Caco-2 (cell line): ENCODE measurements at places on chromosomes 6 and 20. TPM values are rescaled to one million over a fixed set of nuclear protein-coding genes. Genes with fewer than 3 reads are reported as not detected.

The AGER gene
- 8.3 and 10.3 TPM in 2 replicates for total RNA-seq

The MEP1A gene
- total RNA-seq: 8.1 and 12.0 TPM in 2 replicates

- peak; percentile 81 for DNase-seq
These were observed 64.5 kb downstream of the ATP9A start for GRCh38 chr20:51703400-51704287.

GRCh38 chr6:81997090-81997926 is 244.8 kb upstream of the TENT5A start:
- DNase-seq: no peak

The SYTL3 gene
- 0.86 and 1.1 TPM in 2 replicates for total RNA-seq

- no peak for DNase-seq
These were observed 242.7 kb downstream of the SOX4 start for GRCh38 chr6:21836277-21836676.

- no peak for DNase-seq
These were observed 73.9 kb downstream of the FOXF2 start for GRCh38 chr6:1463275-1463674.

GRCh38 chr6:978937-979685 is 286.2 kb upstream of the EXOC2 start:
- no peak for DNase-seq

The CALHM4 gene
- 1.8 and 3.4 TPM in 2 replicates for total RNA-seq

The GPR6 gene
- not detected in 2 replicates for total RNA-seq

DNA sequence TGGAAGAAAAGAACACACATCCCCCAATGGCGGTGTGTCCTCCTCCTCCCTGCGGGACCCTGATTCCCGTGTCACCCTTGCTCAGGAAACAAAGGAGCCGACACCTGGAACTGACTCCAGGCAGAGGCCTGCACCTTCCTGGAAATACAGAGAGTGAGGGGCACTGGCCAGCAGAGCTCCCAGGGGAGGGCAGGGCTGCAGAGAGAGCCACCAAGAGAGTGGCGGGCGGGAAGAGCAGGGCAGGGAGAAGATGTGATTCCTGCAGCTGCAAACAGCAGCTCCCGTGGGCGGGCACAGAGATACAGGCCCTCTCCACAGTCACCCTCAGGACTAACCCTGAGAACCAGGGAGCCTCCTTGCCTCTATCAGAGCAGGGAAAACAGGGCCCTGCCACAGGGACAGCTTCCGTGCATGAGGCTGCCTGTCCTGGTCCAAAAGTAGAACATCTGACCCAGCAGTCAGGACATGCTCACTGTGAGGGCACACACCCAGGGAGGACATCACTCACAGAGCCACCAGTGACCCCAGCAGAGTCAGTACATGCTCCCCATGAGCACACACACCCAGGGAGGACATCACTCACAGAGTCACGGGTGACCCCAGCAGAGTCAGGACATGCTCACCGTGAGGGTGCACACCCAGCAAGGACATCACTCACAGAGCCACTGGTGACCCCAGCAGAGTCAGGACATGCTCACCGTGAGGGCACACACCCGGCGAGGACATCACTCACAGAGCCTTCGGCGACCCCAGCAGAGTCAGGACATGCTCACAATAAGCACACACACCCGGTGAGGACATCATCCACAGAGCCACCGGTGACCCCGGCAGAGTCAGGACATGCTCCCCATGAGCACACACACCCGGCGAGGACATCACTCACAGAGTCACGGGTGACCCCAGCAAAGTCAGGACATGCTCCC is 193.1 kb downstream of the DLL1 start:
- DNase-seq: peak; percentile 20

DNA sequence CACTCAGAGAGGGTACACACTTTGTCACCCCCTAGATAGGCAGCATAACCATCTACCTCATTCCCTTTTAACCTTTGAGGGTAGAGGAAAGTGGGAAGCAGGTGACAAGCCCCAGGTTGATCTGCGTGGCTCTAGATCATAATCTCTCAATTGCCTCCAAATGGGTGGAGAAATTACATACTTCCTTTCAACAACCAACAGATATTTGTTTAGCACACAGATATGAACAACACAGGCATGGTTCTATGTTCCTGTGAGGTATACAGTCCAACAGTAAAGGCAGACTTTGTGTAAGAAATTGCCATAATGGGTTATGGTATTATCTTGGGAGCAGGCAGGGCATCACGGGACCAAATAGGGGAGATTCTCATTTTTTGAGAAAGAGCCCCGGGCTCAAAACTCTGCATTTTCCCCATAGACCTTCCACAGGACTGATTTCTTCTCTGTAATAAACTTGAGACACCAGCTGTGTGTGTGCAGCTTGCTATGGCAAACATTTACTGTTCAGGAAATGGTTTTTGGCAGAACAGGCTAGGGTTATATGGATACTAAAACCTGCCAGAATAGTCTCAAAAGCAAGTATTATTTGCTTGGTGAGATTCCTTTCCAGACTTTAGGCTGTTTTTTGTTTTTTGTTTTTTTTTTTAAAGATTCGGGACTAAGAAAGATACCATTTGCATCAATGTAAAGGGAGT is 126.2 kb downstream of the CD164 start:
- no peak for DNase-seq

The LPA gene
- not detected in 2 replicates for total RNA-seq

- DNase-seq: peak; percentile 47
These were observed 71.7 kb downstream of the RCAN2 start for GRCh38 chr6:46419576-46420002.

The EYS gene
- not detected in 2 replicates for total RNA-seq

GRCh38 chr6:33428966-33429749 is 9.3 kb downstream of the SYNGAP1 start:
- no peak for DNase-seq

- no peak for DNase-seq
These were observed 43.6 kb upstream of the SLC22A23 start for GRCh38 chr6:3500262-3501014.

The MMP24 gene
- total RNA-seq: 13.0 and 15.6 TPM in 2 replicates

The SLX4IP gene
- total RNA-seq: 8.5 and 8.8 TPM in 2 replicates

DNA sequence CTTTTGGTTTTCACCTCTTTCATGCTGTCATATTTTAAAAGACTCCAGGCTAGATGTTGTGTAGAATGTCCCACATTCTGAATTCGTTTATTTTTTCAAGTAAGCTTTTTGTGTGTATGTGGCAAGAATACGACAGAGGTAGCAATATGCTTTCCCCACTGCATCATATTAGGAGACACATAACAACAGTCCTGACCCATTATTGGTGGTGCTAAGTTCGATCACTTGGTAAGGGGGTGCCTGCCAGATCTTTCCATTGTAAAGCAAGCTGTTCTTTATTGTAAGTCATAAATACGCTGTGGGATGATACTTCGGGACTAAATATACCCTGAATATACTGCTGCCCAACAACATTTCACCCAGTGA is 588 bp upstream of the NCOA3 start:
- DNase-seq: no peak

DNA sequence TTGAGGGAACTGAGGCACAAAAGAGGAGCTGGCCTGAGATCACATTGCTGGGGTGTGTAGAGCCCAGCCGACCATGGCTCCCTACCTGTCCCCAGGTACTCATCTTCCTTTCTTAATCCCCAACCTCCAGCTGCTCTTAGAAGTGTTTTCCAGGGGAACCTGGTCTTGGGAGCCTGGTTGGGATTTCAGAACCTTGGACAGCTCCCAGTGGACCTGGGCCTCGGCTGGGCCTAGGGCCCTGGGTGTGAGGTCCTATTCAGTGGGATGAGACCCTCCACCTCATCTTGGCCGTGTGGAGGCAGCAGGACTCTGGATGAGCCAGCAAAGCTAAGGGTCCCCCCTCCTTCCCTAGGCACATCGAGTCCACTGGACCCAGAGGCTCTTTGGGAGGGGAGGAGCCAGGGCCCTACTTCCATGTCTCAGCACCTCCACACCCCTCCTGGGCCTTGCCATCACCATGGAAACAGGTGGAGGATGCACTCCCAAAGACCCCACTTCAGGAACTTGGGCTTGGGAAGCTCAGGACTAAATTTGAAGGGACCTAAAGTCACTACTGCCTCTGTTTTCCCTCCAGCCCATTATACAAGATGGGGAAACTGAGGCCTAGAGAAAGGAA is 38.5 kb downstream of the DLGAP4 start:
- DNase-seq: peak; percentile 92

GRCh38 chr6:105850261-105851112 is 235.6 kb upstream of the PRDM1 start:
- no peak for DNase-seq

GRCh38 chr6:143731789-143732188 is 54.0 kb downstream of the PHACTR2 start:
- DNase-seq: no peak

DNA sequence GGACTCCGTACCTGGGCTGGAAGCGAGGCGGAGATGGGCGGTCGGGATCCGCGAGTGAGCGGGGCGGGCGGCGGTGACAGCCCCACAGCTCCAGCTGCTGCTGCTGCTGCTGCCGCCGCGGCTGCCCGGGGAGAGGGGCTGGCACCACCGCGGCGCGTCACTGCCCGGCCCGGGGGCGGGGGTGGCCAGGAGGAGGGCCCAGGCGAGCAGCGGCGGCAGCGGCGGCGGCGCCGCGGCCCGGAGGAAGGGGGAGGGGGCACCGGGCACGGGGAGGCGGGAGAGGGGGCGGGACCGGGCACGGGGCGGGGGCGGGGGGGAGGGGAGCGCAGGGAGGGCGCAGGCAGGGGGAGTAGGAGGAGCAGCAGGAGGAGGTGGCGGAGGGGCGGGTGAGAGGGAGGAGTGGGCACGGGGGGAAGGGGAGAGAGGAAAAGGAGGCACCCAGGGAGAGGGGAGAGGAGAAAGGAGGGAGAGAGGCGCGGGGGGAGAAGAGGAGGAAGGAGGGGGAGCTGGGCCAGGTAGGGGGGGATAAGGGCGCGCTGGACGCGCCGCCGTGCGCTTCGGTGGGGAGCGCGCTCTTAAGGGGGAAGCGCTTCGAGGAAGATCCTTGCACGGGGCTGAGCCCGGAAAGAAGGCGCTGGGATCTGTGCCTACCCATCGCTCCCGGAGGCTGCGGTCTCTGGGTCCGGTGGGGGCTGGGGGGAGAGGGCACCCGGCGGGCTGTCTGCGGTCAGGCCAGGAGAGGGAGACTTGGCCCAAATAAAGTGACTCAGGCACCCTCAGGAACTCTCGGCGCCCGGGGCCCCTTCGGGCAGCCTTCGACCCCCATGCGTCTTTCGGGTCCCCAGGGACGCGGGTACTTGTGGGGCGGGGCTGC is 101.5 kb downstream of the NOL4L start:
- DNase-seq: peak; percentile 95

DNA sequence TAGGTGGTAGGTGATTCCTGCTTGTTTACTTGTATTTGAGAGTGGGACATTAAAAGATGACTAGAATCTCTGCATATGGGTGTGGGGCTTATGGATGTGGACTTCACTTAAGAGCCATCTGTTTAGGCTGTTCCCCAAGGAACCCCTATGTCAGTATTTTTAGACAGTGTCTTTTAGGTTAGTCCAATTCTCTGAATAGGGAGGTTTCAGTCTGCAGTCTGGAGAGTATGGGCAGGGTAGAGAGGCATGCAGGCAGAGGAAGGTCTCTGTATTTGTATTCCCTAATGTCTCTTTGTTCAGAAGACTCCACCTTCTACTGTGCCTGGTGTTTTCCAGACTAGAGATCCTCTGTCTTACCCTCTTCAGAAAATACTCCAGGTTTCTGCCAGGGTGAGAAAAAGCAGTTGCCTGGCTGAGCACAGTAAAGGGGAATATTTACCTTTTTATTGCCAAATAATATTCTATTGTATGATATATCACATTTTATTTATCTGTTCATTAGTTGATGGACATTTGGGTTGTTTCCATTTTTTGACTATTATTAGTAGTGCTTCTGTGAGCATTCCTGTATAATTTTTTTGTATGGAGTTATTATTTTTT is 19.1 kb downstream of the SLX4IP start:
- no peak for DNase-seq

- DNase-seq: no peak
These were observed 1.9 kb downstream of the STMND1 start for GRCh38 chr6:17103715-17104114.

The TGM2 gene
- total RNA-seq: 138 and 162 TPM in 2 replicates

DNA sequence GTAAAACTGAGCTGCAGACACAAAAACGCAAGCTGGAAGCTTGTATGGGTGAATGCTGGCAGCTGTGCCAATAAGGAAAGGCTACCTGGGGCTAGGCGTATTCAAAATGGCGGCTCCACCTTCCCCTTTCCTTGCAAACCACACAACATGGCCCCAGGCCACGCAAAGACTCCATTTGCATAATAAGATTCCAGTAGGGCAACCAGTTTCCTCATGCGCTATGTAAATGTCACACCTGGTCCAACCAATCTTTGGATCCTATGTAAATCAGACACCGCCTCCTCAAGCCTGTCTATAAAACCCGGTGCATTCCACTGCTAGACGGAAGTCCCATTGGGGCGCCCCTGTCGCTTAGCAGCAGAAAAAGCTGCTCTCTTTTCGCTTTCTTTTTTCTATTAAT is 505.9 kb upstream of the BTBD3 start:
- no peak for DNase-seq

DNA sequence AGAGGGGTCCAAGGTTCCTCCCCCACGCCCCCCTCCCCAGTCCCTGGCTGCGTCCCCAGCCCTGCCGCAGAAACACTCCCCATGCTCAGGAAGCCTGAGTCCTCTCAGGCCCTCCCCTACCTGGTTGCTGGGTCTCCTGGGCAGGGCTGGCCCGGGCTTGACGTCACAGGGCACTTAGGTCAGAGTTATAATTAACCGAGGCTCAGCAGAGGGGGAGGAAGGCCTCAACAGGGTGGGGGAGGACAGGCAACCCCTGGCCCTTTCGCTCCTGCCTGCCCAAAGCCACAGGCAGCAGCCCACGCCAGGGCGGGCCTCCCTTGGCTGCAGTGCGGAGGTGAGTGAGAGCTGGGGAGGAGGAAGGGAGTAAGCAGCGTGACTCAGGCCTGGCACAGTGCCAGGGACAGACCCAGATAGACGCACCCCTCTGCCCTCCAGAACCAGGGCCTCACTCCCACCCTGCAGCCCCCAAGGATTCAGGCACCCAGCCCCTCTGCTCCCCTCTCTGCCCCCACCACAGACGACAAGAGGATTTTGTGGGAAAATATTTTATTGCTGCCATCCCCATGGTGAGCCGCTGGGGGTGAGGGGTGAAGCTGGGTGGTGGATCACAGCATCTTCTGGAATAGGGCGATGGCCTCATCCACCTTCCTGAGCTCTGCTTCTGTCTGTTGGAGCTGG is at the start of gene VWA7:
VWA7 (minus strand) TSS at position 340 of the 678 bp plus-strand sequence. CDS start 549 bp downstream, outside the sequence.
- peak; percentile 85 for DNase-seq

- DNase-seq: no peak
These were observed 775 bp downstream of the PFDN4 start for GRCh38 chr20:54208548-54209176.

GRCh38 chr6:15340775-15341174 is 94.9 kb downstream of the JARID2 start:
- DNase-seq: no peak

The HIVEP2 gene
- 1.0 and 4.3 TPM in 2 replicates for total RNA-seq

DNA sequence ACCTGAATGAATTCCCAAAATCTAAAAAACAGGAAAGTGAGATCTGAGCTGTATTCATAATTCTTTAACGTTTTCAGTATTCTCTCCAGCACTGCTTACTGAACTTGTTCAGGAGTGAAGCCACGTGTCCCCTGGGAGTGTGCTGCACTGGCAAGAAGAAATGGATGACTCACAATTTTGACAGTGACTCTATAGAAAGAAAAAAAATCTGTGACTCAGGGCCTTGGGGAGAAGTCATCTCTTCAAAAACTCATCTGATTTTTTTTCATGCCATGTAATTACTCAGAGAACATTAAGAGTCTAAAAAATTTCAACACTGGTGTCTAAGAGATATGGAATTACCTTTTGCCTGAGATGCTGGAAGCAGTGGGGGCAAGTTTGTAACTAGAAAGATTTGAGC is 39.7 kb downstream of the ANKEF1 start:
- DNase-seq: no peak

The C20orf204 gene
- 3.2 and 3.3 TPM in 2 replicates for total RNA-seq

GRCh38 chr20:47760686-47761481 is 24.4 kb downstream of the SULF2 start:
- DNase-seq: no peak

The CST9L gene
- not detected in 2 replicates for total RNA-seq

- no peak for DNase-seq
These were observed 592.3 kb downstream of the PKHD1 start for GRCh38 chr6:51495096-51495495.
